ENCODE measurements at places on chromosomes 13 and 19.

DNA sequence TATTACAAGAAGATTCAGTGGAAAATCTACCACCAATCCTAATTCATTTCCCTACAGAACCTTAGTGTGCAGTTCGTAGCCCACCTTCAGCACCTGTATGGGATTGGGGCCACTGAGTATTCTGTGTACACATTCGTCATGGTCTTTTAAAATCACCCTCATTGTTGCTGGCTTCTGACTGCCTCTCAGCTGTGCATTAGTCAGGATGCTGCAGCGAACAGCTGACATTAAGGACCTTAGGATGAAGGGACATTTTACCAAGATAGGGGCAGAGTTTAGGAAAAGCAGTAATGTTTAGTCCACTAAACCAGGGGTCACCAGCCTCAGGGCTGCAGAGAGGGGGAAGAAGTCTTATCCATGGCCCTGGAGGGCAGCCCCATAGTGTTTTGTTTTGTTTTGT, 176.5 kb downstream of the COL4A1 start:
- DNase-seq, result no peak

- no peak for DNase-seq
These were observed 300.8 kb downstream of the EFNB2 start for GRCh38 chr13:106234636-106235035.

- peak; percentile 50 for DNase-seq
These were observed 629 bp downstream of the IZUMO4 start for GRCh38 chr19:2097203-2097885.

DNA sequence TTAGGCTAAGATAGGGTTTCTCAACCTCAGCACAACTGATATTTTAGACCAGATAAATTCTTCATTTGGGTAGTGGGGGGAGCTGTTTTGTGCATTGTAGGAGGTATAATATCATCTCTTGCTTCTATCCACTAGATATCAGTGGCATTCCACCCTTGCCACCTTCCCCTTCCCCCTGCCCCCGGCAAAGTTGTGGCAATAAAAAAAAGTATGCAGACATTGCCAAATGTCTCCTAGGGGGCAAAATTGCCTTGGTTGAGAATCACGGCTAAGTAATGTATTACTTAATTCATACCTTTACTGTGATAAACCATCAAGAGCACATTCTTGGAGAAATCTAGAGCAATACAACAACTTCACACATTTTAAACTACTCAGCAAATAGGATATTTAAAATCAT, 51.4 kb downstream of the UBL3 start:
- DNase-seq, result no peak

DNA sequence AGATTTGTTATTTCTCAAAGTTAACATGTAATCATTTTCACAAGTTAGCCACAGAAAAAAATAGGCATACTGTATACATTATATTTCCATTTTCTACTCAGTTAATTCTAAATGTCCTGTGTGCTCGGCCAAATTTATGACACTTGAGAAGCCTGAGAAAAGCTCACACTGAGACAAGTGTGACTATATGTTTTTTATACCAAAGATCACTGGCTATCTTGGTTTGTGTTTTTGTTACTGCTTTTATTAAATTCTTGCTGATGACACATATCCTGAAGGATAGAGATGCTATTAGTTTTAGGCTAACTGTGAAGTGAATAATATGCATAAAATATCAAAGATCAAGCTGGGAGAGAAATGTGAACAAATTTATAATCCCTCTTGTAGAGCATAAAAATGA, 49.3 kb upstream of the IL17D start:
- no peak for DNase-seq

DNA sequence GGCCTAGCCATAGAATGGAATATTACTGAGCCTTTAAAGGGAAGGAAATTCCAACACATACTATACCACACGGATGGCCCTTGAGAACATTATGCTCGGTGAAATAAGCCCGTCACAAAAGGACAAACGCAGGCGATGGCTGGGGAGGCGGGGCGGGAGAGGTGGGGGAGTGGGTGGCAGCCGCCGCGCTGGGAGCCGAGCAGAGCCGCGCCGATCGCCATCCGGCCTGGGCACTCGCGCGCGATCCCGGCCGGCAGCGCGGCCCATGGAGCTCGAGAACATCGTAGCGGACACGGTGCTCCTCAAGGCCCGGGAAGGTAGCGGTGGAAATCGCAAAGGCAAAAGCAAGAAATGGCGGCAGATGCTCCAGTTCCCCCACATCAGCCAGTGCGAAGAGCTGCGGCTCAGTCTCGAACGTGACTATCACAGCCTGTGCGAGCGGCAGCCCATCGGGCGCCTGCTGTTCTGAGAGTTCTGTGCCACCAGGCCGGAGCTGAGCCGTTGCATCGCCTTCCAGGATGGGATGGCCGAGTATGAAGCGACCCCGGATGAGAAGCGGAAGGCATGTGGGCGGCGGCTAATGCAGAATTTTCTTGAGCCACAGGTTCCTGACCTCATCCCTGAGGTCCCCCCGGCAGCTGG, 140.1 kb downstream of the ZDHHC20 start:
- no peak for DNase-seq

GRCh38 chr19:41637484-41637883, 10.6 kb upstream of the CEACAM4 start:
- DNase-seq, result no peak

- DNase-seq, result no peak
These were observed 38.7 kb downstream of the ELF1 start for GRCh38 chr13:40980461-40980860.

GRCh38 chr19:52891336-52891735, 6.1 kb downstream of the ZNF320 start:
- DNase-seq, result no peak

GRCh38 chr19:12639901-12640613, 26.5 kb downstream of the MAN2B1 start:
- DNase-seq, result peak; percentile 86

DNA sequence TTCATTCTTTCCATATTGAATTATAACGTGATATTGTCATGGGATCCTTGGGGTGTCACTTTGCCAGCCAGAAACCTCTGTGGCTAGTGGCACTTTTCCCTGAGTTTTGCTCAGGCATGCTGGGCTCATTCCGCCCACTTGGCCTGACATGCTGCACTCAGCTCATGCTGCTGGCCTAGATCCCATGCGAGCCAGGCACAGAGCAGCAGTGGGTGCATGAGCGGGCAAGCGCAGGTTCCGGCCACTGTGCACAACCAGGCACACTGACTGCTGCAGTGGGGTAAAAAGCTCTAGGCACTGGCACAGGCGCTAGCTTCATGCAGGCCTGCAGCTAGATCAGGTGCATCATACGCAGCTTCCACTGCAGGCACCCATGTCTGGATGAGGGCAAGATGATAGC, 221.2 kb downstream of the MAB21L1 start:
- no peak for DNase-seq

GRCh38 chr13:27388241-27388640, 36.2 kb upstream of the GTF3A start:
- DNase-seq, result no peak

- DNase-seq, result no peak
These were observed 217.0 kb upstream of the OBI1 start for GRCh38 chr13:78875792-78876580.

GRCh38 chr13:110212529-110212928, 94.4 kb downstream of the COL4A1 start:
- DNase-seq, result no peak

All from stimulated activated CD4-positive, alpha-beta T cell treated with anti-CD3 and anti-CD28 coated beads, Interleukin-1b, Interleukin-23, amount 100 ng/mL, for 4 hours (primary cell).